ENCODE measurements at places on chromosomes 3 and 15.

GRCh38 chr3:133862161-133862560, 33.5 kb downstream of the RAB6B start:
- DNase-seq: no peak

- DNase-seq: peak; percentile 27
Measured at GRCh38 chr3:20340324-20340928, 154.4 kb upstream of the SGO1 start.

DNA sequence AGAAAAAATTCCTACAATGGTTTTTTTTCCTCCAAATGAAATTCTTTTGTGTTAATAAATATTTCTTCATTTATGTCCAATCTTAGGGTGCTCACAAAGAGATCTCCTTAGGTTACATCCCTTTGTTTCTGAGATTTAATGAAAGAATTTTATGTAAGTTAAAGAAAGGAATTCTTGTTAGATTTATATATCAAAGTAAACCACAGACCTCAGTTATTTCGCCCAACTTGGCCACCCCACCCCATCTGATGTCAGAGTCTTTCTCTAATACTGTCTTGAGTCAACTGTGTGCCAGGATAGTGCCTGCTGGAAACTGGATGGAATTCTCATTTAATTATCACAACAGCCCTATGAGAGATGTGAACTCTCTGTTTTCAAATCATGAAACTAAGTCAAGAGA, 259.9 kb downstream of the OPA1 start:
- no peak for DNase-seq

GRCh38 chr3:121595765-121596406, 2.7 kb downstream of the FBXO40 start:
- DNase-seq: no peak

GRCh38 chr3:107370907-107371306, 6.3 kb upstream of the CCDC54 start:
- no peak for DNase-seq

GRCh38 chr3:190119461-190120268, 1.0 kb downstream of the P3H2 start:
- no peak for DNase-seq

GRCh38 chr3:129663045-129663446, 56.6 kb upstream of the PLXND1 start:
- DNase-seq: no peak

DNA sequence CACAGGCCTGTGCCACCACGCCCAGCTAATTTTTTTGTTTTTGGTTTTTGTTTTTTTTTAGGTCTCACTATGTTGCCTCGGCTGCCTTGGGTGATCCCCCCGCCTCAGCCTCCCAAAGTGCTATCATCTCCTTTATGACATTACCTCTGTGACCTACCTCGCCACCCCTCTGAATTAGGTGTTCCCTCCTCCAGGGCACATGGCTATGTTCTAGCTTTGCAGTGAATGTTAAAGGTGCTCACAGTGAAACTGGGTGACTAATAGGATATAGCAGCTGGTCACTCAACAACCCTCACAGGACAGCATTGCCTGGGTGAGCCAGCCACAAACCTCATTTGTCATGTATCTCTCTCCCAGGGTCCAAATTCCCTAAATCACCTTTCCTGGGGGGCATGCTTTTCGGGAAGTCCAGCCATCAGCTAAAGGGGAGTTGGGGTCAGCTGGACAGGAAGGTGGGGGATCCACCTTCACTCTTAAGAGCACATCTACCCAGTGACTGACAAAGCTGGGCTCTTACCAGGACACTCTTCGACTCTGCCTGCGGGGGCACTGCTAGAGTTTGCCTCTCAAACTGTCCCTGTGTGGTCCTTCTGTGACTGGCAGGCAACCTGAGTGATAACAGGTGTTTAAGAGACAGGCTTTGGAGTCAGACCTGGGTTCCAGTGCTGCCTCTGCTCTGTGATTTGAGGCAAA, 1.6 kb upstream of the TTLL3 start:
- peak; percentile 12 for DNase-seq

- DNase-seq: no peak
Measured at GRCh38 chr15:66292571-66293418, 573 bp upstream of the DIS3L start.

GRCh38 chr15:68419301-68420175, 12.4 kb downstream of the ITGA11 start:
- DNase-seq: no peak

GRCh38 chr15:38864827-38865581, 300.4 kb upstream of the RASGRP1 start:
- DNase-seq: no peak

- DNase-seq: no peak
Measured at GRCh38 chr15:40328176-40328575, 4.7 kb downstream of the INAFM2 start.

DNA sequence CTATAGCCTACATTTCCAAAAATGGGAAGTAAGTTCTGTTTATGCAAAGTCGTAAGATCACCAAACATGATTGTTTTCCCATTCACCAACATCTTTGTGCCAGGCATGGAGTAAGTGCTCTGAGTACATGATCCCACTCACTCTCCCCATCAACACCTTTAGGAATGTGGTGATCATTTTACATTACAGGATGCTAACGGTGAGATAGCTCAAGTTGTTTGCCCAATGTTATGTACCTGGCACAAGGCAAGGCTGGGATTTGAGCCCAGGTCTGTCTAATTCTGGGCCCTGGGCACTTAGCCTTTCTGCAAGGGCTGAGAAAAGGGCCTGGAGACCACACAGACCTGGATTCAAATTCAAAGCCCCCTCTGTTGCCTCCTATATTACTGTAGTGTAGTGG, 581.7 kb upstream of the CFAP20DC start:
- DNase-seq: no peak

DNA sequence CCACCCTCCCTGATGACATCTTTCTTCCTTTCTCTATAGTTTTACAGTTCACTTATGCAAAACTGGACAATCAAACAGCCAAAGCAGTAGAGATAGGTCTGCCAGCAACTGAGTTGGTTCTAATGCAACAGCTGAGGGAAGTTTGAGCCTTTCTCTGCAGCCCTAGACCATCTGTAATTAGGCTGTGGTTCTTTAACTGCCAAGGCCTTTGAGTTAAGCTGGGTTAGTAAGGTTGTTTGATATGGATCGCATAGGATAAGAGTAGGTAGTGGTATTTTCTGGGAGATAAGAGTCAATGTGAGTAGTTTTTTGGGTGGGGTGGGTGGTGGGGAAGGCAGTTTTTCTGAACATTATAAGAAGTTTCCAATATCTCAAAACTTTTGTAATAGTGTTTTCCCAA, 3.0 kb downstream of the RPL39L start:
- DNase-seq: no peak

DNA sequence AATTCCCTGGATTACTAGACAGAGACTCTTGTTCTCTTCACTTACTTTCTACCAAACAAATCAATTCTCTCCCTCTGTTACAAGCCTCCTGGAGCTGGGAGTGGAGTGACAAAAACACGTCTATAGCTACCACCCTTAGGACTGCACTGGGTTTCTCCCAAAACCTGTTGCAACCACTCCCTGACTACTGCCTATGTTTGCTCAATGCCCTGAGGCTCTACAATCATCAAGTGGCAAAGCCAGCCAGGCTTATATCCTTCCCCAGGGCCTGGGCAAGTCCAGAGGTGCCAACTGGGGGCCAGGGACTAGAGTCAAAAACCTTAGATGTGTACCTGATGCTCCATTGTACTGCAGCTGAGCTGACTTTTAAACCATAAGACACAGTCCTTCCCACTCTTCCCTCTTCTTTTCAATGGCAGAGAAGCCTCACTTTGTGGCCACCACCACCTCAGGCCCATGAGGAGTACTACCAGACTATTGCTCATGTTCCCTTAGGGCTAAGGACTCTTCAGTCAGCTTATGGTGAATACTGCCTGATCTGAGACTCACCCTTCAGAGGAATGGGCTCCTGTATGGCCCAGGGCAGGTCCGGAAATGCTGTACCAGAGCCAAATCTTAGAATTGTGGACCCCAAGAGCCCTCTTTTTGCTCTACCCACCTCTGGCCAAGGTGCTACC, 125.4 kb upstream of the PLCL2 start:
- no peak for DNase-seq

- no peak for DNase-seq
Measured at GRCh38 chr3:153897025-153897723, 224.0 kb upstream of the ARHGEF26 start.

DNA sequence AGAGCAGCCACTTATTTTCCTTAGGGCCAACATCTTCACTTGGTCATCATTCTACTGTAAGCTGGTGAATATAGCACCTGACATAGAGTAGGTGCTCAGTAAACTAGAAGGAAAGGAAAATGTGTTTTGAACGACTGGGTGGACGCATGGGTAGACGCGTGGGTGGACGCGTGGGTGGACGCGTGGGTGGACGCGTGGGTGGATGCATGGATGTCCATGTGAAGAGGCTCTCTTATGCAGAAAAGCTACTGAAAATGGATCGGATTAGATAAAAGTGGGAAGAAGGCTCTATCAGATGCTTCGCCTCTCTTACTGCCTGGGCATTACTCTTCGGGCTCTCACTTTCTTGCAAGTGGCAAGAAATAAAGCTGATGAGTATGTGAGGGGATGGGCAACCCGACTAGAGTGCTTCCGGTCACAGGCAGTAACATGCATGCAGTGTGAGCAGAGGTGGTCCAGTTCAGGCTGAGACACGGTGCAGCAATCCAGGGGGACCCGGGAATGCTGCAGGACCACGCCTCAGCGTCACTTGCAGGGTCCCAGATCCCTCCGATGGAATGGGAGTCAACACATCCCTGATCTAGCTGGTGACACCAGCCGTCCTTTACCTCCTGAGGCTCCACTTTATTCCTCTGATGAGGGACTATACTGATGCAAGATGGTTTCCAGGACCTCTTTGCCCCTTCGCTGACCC, 138.0 kb upstream of the MEF2A start:
- DNase-seq: no peak

GRCh38 chr3:141388395-141388794, 20.1 kb downstream of the ZBTB38 start:
- no peak for DNase-seq

DNA sequence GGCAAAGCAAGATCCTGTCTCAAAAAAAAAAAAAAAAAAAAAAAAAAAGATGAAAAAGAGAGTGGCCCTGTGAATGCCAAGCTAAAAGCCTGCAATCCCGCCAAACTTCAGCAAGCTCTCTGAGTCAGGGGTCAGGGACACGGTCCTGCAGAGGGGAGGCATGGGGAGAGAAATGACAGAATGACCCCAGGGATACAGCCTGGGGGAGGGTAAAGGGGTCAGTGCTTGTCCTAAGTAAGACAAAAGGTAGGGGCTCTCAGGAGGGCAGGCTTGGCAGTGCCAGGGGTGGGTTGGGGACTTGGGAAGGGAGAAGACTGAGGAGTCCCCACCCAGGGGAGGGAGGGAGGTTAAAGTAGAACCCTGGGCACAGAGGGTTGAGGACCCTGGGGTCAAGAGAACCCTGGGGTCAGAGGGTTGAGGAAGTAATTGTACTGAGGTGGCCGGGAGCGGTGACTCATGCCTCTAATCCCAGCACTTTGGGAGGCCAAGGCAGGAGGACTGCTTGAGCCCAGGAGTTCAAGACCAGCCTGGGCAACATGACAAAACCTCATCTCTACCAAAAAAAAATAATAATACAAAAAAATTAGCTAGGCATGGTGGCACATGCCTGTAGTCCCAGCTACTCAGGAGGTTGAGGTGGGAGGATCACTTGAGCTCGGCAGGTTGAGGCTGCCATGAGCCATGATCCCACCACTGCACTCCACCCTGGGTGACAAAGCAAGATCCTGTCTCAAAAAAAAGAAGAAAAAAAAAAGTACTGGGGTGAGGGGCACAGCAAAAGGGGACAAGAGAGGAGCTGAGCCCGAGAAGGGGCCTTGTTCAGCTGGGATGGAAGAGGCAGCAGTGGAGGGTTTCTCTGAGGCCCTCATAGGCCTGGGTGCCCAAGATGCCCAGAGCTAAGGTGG, 5.2 kb upstream of the SEMA3B start:
- DNase-seq: no peak

- DNase-seq: no peak
Measured at GRCh38 chr3:130640027-130640426, 106.6 kb downstream of the PIK3R4 start.

DNA sequence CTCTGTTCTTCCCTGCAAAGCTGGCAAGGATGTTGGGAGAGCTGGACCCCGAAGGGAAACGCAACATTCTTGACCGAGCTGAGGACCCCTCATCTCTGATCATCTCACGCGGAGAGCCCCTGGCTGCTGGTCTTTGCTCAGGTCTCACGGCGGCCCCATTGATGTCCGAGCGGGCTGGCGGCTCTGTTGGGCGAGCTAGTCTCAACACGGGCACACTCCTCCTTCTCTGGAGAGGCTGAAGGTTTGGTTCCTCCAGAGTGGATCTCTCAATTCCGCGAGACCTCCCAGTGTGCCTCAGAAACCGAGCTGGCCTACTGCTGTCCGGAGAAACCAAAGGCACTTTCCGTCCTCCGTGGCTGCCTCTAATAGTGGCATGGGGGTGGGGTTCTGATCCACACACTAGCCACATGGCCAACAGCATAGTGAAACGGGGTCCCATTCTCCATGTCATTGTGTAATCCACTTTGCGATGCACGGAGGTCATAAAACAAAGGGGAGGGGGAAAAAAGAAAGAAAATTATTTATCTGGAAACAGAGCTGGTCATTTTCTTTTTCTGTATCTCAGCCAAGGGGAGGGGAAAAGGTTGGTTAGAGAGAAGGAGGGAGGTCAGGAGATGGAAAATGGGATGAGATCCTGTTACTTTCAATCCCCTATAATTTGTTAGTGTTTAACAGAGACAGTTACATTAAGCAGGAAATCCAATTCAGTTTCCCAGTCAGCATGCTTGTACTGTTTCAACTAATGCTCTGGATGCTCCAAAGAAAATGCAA, 1.3 kb downstream of the CCDC80 start:
- no peak for DNase-seq

GRCh38 chr15:63833021-63833696, 589 bp downstream of the HERC1 start:
- no peak for DNase-seq

DNA sequence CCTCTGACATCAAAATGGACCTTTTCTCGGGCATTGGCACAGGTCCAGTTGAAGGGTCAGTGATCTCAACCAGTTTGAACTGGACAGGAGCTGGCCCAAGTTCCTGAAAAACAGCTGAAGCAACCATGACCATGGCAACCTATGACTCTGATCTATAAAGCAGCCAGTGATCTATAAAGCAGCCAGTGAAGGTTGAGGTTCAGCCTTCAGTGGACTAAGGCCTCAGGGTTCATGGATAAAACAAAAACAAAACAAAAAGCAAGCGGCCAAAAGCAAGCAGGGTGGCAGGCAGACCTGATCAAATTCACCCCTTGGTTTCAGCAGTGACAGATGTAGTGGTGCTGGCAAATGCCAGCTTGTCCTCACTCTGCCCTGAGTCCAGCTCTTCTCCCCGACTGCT, 10.0 kb upstream of the CHRNB4 start:
- no peak for DNase-seq

- no peak for DNase-seq
Measured at GRCh38 chr3:16512435-16513140, 911 bp downstream of the RFTN1 start.

- DNase-seq: no peak
Measured at GRCh38 chr3:100231668-100232067, 29.1 kb upstream of the TBC1D23 start.

All from NCI-H1930 (cell line).